ENCODE measurements at places on chromosomes 2 and 18.

GRCh38 chr2:18484625-18485024, 75.8 kb downstream of the RDH14 start:
- DNase-seq = no peak

DNA sequence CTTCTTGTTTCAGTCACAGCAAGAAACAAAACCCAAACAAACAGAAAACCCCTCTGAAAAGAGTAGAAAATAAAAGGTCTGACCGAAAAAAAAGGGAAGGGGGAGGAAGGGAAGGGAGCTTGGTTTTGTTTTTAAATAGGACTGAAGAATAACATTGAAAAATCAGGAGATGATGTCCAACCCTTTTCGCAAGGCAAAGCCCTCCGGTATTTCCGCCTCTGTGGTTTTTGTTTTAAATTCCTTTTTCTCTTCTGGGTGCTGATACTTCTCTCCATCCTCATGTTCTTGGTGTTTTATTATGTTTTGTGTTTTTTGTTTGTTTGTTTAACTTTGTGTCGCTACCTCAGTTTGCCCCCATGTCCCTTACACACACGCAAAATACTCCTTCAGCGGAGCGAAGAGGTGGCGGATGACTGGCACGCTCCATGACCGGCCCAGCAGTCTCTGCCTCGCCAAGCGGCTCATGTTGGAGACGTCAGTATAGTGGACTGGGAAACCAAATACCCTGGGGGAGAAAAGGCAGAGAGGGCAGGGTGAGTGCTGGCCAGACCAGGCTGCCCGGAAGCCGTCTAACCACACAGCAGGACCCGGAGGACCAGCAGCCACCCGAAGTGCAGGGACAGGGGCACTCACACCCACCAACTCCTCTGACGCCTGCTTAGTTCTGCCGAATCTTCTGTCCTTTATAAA, 65.7 kb upstream of the POMC start:
- no peak for DNase-seq

DNA sequence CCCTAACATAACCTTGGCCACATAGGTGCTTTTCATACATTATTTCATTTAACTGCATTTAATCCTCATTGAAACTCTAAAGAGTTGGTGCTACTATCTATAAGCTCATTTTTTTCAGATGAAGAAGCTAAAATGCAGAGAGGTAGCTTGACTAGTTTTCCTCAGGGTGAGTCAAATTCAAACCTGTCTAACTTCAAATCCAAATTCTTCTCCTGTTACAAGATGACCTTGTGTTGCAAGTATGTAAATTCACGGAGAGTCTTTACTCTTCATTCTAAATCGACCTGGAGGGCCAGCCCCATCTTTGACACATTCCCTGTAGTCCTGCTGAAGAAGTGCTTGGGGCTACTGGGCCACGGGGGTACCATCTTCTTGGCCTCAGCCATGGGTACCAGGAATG, 8.2 kb upstream of the SETBP1 start:
- DNase-seq = no peak

DNA sequence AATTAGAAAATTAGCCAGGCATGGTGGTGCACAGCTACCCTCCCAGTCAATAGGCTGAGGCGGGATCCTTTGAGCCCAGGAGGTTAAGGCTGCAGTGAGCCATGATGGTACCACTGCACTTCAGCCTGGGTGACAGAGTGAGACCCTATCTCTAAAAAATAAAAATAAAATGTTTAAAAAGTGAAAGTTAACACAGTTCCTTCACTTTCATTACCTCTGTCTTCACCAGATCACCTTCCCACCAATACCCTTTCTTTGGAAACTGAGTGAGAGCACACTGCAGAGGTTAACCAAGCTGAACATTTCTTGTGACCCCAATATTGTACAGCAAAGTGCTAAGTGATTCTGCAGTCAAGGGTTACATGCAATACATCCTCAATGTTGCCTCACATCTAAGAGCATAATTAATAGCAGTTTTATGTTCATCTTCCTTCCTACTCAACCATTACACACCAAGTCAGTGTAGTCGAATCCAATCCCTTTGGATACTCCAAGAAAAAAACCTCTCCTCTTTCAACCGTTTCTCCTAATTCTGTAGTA, 1.7 kb downstream of the L3MBTL4 start:
- DNase-seq = no peak

DNA sequence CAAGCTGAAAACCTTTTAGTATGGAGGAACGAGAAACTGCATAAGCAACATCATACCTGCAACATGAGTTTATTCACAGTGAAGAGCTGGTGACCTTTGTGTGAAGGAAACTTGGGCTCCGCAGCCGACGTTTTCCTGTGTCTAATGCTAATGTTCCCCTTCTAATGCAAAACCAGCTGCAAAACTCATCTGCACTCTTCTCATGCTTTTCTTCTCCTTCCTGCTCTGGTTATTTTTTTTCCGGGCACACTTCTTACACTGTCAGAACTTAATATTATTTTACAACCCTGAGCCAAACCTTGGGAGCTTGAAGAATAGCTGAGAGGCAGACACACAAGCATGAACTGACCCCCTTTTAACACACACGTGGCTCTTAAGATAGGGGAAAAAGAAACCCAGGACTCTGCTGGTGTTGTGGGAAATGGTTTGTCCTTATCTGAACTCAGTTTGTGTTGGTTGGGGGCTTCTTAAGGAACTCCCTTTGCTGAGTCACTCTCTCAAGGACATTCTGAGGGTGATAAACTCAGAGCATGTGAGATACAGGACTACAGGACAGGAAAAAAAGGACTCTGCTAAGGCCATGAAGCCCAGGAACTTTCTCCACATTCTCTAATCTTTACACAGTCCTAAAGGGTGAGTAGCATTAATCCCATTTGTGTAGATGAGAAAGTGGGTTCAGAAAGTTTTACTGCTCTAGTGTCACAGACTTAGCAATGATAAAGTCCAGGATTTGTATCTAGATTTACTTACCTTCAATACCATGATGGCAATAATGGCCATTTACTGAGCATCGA, 439.3 kb upstream of the TRIB2 start:
- no peak for DNase-seq

DNA sequence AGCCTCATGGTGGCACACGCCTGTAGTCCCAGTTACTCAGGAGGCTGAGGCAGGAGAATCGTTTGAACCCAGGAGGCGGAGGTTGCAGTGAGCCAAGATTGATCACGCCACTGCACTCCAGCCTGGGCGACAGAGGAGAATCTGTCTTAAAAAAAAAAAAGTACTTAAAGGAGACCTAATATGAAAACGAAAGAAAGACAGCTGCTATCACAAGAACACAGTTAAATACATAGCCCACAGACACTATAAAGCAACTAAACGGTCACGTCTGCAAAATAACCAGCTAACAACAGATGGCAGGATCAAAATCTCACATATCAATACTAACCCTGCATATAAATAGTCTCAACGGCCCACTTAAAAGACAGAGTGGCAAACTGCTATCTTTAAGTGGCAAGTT, 43.9 kb upstream of the TACR1 start:
- no peak for DNase-seq

GRCh38 chr2:28437918-28438317, 45.3 kb downstream of the FOSL2 start:
- DNase-seq = no peak

GRCh38 chr2:149686136-149687051, 98.8 kb upstream of the MMADHC start:
- DNase-seq = peak; percentile 57

- no peak for DNase-seq
Measured at GRCh38 chr2:127592761-127593227, 53.2 kb upstream of the GPR17 start.

- DNase-seq = no peak
Measured at GRCh38 chr18:78934003-78934402, 45.6 kb upstream of the SALL3 start.

GRCh38 chr2:161402297-161402696, 13.8 kb upstream of the TBR1 start:
- DNase-seq = no peak

DNA sequence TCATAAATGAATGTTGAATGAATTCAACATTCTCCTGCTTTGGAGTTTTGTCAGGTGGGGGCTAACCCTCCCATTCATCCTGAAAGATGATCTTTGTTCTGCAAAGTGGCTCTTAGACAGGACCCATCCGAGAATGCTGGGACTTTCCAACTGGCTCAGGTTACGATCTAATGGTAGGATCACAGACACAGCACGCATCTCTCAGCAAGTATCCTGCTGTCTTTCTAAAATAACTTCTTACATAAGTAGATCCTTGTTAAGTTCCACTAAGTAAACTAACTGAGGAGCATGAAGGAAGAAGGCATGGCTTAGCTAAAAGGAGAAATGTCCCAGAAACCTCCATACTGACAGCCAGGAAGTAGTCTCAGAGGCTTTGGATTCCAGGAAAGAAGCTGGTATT, 23.7 kb downstream of the CYP27A1 start:
- DNase-seq = peak; percentile 54
